ENCODE measurements at places on chromosomes 12 and 14.

GRCh38 chr12:67331123-67331522 is 62.0 kb downstream of the CAND1 start:
- no peak for DNase-seq

GRCh38 chr12:31517994-31518393 is 72.9 kb downstream of the DENND5B start:
- no peak for DNase-seq

GRCh38 chr12:79997096-79997791 is 62.3 kb upstream of the PPP1R12A start:
- DNase-seq = no peak

DNA sequence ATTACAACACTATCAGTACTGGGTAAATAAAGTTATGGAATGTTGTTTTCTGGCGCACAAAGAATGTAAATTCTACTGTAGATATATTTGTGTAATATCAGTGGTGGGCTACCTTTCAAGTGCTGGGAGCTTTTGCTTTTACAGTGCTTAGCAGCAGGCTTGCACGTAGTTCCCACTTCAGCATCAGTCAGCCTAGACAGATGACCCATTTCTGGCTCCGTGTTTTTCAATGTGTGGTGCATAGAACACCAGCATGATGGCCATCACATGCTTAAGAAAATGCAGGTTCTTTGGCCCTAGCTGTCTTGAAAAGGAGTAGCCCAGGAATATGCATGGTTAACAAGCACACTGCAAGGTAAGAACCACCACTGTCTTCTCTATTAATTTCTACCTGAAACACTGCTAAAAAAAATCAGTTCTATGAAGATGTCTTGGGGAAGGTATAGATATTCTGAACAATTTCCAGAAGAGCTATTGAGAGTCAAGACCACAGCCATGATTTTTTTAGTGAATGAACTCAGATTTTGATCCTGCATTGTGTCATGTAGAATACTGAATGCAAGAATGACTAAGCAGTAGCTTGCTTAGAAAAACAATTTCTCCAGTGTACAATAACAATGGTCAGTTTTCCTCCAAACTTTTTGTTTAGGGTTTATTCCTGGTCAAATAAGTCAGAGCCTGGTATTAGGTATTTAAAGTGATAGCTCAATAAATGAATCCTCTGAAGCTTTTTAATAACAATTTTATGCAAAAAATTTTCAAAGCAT is 195.7 kb downstream of the AKAP6 start:
- DNase-seq = no peak

DNA sequence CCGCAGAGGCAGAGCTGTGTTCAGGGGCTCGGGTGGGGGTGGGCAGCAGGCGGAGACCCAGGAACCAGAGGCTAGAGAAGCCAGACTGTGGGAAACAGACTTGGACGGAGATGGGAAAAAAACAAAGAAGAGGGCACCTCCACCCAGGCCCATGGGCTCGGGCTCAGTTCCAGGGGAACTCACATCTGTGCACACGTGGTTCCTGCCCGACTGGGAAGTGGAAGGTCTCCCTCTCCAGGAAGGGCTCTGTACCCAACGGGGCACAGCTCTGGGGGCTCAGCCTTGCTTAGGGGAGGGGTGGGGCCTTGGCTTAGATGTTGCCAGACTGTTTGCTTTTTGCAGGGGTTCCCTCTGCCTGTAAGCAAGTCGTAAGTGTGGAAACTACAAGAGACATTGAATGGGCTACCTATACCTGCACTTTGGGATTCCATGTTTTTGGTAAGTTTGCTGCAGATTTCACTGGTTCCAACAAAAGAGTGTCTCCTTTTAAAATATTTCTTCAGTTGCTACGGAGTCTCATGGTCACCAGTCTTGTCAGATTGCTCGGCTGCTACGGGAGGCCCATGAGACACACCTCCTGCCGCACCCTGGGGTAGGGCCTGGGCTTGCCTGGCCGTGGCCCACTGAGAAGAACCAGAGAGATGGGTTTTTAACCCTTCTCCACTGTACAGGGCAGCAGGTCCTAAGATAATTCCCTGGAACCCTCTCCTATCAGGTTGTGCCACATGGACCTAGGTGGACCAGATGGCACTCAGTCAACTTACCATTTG is 127.6 kb upstream of the EVL start:
- DNase-seq = no peak

GRCh38 chr12:34291001-34291400 is 268.7 kb downstream of the ALG10 start:
- DNase-seq = no peak

DNA sequence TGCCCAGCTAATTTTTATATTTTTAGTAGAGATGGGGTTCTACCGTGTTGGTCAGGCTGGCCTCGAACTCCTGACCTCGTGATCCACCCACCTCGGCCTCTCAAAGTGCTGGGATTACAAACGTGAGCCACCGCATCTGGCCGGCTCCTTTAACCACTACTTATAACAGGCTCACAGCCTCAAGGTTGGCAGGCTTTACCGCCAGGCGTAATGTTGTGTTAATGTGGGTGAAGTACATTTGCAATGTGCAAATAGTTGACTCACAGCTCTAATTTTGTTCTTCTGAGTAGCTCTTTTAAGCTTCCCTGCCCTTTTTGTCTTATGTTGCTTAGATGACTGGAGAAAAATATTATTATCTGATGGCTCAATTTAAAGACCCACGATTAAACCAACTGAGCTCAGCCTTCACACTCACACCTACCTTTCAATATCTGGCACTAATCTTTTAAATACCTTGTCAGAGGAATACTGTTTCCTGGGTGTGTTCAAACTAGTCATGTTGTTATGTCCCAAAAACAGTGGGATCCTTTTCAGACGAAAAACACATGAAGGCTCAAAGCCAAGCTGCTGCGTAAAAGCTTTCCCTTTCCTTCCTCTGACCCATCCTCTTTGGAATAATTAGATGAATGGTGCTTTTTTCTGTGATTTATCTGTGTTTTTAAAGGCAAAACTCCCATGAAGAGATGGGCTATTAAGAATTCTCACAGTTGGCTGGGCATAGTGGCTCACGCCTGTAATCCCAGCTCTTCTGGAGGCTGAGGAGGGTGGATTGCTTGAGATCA is 57.2 kb upstream of the USP44 start:
- DNase-seq = no peak

DNA sequence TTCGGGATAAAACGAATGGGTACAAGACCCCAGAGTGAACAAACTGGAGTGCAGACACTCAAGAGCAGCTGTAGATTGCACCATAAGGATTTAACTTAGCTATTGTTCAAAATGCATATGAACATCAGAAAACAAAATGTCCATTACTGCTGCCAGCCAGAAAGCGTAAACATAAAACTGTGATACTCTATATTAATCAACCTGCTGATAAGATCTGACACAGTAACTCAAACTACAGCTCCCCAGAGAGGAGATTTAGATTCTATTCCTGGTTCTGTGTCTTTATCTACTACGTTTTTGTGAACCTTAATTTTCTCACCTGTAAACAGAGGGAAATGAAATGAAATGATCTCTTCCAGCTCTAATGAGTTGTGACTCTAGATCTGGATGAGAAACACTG is 22.3 kb downstream of the LRIG3 start:
- no peak for DNase-seq

- DNase-seq = no peak
Observed at GRCh38 chr12:66775871-66776270, 97.0 kb upstream of the GRIP1 start.

DNA sequence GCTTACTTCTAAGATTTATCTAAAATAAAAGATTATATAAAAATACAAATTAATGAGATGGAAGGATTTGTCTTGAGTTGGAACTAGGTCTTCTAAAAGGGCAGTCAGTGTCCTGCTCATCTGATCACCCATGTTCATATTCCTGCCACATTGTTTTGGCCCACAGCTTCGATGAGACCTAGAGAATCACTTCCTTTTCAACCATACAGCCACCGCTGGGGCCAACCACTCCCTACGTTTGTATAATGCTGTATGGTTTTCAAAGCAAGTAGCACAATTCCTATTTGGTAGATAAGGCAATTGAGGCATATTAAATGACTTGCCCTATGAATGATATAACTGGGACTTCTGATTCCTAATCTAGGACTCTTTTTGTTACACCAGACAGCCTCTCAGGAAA is 249.4 kb downstream of the ZFP36L1 start:
- DNase-seq = no peak

DNA sequence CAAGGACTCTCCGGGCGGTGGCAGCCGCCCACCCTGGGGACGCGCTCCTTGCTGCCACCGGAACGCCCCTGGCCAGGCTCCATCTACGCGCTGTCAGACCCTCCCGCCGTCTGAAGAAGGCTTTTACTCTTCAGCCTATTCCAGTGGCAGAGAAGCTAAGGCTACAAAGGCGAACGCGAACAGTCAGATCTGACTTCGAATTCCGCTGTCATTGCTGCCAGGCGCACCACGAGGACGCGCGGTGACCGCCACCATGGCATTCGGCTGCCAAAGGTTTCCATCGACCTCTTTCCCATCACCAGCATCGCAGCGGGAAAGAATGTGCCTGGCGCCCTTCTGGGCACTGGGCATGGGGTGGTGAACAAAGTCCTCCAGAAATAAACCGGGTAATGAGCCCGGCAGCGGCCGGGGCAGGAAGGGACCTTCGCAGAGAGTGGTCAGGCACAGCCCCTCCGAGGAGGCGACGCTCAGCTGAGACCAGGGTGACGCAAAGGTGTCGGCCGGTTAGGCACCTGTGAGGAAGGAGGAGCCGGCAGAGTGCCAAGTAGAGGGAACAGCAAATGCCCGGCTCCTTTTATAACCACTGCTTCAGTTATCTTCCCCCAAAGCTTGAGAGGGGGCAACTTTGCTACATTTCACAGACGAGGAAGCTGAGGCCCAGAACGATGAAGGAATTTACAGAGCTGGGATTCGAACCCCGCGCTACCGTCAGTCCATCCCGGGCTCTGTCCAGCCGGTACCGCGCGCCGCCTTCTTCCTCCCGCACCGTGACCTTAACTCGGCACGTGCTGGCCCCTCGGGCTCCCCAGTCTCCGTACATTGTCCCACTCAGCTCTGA is 1.9 kb upstream of the RFX4 start:
- no peak for DNase-seq

GRCh38 chr14:75866970-75867369 is 114.8 kb downstream of the TGFB3 start:
- no peak for DNase-seq

DNA sequence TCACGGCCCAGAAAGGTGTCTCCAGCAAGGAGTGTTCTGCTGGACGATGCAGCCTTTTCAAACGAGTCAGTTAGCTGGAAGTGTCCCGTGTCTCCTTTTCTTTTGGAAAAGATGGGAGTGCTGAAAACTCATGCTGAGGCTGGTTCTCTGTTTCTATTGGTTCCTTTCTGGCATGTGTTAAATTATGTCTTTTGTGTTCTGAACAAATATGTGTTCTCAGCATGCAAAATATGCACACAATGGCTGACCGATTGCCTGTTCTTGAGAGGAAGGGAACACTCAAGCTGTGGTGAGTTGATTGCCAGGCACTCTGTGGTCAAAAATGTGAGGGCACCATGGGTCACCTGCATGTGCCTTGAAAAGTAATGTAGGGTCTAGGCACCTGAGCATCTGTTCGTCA is 181.3 kb downstream of the CACNA1C start:
- no peak for DNase-seq

DNA sequence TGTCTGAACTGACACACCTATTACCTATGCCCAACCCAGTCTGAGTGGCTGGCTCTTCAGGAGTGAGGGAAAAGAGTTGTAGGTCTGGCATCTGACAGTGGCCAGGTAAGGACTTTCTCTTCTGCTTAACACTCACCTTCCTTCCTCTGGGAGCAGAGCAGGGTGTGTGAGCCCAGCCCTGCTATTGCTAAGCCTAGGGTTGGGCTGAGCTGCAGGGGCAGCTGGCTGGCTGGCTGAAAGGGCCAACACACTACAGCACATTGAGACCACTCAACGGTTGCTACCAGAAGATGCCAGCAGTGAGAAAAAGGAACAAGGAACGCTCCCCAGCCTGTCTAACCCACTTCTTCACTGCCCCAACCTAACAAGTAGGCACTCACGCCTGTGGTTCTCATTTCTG is 201.2 kb downstream of the DPF3 start:
- DNase-seq = no peak

GRCh38 chr14:24435998-24436354 is 6.2 kb downstream of the KHNYN start:
- no peak for DNase-seq

GRCh38 chr12:75508159-75508558 is 3.2 kb downstream of the KRR1 start:
- no peak for DNase-seq

DNA sequence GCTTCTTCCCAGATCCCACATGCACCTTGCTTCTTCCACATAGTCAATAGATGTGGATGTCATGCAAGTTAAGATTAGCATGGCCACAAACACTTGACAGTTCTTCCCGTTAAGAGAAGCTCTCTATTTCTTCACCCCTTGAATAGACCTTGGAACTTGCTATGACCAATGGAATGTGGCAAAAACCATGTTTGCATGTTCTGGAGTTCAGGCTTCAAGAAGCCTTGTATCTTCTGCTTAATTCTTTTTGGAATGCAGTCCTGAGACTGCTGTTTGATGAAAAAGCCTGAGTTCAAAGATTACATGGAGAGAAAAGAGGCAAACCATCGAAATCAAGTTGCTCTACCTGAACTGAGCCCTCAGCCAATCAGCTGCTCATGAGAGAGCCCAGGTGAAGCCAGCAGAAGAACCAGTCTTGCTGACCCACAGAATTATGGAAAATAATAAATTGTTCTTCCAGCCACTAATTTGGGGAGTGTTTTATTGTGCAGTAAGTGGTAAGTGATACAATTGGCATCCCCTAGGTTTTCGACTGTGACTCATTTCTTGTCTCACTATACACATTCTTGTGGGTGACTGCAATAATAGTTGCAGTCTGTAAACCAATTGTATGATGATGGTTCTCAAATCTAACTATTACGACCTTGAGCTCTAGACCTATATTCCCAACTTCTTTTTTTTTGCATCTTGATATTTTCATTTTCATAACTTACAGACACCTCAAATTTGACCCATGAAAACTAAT is 12.6 kb downstream of the RASSF9 start:
- no peak for DNase-seq

DNA sequence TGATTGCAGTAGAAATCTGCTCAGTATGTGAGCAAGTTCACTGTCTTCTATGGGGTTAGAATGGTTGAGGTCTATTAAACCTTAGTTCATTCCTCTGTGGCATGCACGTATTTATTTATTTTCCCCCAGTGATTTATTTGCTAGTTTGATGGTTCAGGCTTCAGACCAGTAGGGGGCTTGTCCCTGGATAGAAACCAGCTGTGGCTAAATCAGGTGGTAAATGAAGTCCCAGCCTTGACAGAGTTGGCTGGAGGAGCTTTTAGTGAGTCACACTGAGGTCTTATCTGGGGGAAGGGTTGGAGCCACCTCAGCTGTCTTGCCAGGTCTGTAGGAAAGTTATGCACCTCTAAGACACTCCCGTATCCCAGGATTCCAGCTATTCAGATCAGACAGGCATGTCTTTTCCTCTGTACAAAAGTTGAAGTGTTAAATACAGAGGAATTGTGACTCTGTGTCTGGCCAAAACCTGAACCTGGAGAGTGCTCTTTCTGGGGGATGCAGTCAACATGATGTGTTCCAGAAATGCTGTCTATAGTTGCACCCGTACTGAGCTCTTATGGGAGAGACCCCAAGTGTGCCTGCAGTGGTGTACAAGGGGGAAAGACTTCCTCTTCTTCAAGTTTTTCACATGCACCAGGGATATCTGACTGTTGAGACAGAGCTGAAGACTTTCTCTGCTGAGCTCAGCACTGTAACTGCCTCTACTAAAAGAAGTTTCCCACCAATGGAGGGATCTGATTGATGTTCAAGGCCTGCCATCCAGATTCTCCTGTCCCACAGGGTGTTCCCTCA is 1322.1 kb downstream of the TMEM121 start:
- no peak for DNase-seq

- no peak for DNase-seq
Observed at GRCh38 chr14:68229423-68230100, 410.0 kb downstream of the RAD51B start.

GRCh38 chr12:90618586-90618985 is 336.4 kb downstream of the CCER1 start:
- no peak for DNase-seq

All from NK-92 treated with Interleukin-12 subunit alpha and Interleukin-12 subunit beta, amount 100 ng/mL, for 24 hours (cell line).